ELR (cell line): ENCODE measurements at places on chromosomes 7 and 10.

GRCh38 chr7:50560865-50561351, 4.3 kb downstream of the DDC start:
- no peak for DNase-seq

- no peak for DNase-seq
Measured at GRCh38 chr10:89204621-89205185, 2.4 kb downstream of the CH25H start.

GRCh38 chr7:118094044-118094443, 89.9 kb upstream of the LSM8 start:
- DNase-seq = no peak

- no peak for DNase-seq
Measured at GRCh38 chr7:66313886-66314568, 108.9 kb downstream of the TPST1 start.

DNA sequence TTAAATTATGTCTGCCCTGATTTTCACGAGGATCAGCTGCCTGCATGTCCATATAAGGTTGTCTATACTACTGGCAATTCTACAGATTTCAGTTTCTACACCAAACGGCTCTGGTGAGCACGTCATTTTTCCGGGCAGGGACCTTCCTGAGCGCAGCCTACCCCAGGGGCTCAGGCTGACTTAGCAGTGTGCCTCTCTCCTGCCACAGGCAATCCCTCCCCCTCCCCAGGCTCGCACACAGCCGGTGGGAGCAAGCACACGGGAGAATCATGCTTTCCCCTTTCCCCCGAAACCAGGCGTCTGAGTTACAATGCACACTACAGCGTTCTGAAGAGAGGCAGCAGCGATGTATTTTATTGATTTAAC, 1.7 kb downstream of the KLF6 start:
- DNase-seq = peak; percentile 85

- no peak for DNase-seq
Measured at GRCh38 chr7:54439391-54439790, 102.8 kb upstream of the VSTM2A start.

DNA sequence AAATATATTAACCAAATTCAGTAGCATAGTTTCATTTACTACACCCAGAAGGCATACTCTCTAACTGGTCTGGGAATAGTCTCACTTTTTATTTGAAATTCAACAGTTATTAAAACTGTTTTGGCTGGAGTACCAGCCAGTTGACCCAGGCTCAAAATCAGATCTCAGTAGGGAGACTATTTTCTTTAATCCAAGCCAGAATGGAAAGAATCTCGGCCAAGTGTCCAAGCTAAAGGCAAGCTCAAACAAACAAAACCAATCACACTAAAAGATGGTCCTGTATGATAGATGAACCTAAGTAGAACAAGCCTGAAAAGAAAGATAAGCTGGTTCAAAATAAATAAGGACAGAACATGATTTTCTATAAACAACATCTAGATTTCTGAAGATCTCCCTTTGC, 259.6 kb upstream of the POM121L12 start:
- no peak for DNase-seq
